Activated T-helper 1 cell treated with anti-CD3 and anti-CD28 coated beads, Interleukin-2, amount 50 U/mL, for 16 hours (primary cell): ENCODE measurements at places on chromosomes 5 and 9.

- no peak for DNase-seq
These were observed 15.8 kb downstream of the CNTFR start for GRCh38 chr9:34573599-34574325.

GRCh38 chr5:58322453-58322852, 137.4 kb downstream of the PLK2 start:
- no peak for DNase-seq

GRCh38 chr5:33793276-33793675, 98.5 kb downstream of the ADAMTS12 start:
- DNase-seq: no peak

- DNase-seq: no peak
These were observed 65.0 kb downstream of the PPP2R2B start for GRCh38 chr5:146813346-146814157.

- DNase-seq: no peak
These were observed 21.0 kb downstream of the NDFIP1 start for GRCh38 chr5:142129446-142130066.

DNA sequence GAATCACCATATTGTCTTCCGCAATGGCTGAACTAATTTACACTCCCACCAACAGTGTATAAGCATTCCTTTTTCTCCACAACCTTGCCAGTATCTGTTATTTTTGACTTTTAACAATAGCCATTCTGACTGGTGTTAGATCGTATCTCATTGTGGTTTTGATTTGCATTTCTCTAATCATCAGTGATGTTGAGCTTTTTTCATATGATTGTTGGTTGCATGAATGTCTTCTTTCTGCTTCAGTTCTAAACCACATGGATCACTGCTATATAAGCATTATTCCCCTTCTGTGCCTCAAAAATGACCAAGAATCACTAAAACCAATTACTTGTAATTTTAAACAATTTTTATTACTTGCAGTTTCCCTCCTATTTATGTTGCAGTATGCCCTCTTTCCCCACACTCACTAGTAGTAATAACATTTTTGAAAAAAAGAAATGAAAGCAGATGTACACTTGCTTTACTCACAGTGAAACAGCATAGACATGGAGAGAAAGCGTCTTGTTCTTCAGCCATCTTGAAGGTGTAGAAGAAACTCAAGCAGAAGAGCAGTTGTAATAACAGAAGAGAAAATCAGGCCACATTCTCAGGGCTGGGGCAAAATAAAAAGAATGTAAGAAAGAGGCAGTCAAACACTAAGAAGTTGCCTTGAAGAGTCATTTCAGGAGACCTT, 4.5 kb upstream of the TMEM252 start:
- DNase-seq: no peak

DNA sequence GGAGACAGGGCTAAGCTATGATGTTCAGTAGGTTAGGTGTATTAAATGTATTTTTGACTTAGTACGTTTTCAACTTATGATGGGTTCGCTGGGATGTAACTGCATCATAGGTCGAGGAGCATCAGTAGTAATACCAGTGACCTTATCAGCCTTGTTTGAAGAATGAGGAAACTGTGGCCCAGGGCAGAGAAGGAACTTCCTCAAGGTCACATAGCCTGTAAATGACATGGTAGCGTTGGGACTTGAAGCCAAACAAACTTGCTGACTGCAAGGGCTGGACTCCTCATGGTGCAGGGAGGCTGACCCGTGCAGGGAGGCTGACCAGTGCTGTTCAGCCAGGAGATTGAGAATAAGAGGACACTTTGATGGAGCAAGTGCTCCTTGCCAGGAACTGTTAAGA, 21.3 kb upstream of the PTPN3 start:
- DNase-seq: no peak
